NCI-H187 treated with DMSO at 0.1 percent for 48 hours (cell line): ENCODE measurements at places on chromosomes 5 and 9.
A peak's percentile ranks its signal among the peaks of the same experiment; 100 is the strongest.

DNA sequence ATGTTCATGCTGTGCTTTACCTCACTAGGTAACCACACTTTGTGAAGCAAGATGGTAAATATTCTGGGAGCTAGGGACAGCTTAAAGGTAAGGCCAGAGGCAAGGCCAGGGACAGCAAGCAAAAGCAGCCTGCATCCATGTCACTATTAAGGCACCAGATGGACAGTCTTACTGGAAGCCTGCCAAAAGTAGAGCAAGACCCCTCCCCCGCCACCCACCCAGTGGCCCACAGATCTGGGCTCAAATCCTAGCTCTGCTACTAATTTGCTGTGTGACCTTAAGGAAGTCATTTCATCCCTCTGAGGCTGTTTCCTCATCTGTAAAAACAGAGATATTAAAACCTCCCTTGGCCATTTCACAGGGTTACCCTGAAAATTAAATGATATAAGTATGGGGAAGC, 13.2 kb upstream of the ERMP1 start:
- DNase-seq = no peak

GRCh38 chr5:143352691-143353090, 50.8 kb downstream of the NR3C1 start:
- no peak for DNase-seq

DNA sequence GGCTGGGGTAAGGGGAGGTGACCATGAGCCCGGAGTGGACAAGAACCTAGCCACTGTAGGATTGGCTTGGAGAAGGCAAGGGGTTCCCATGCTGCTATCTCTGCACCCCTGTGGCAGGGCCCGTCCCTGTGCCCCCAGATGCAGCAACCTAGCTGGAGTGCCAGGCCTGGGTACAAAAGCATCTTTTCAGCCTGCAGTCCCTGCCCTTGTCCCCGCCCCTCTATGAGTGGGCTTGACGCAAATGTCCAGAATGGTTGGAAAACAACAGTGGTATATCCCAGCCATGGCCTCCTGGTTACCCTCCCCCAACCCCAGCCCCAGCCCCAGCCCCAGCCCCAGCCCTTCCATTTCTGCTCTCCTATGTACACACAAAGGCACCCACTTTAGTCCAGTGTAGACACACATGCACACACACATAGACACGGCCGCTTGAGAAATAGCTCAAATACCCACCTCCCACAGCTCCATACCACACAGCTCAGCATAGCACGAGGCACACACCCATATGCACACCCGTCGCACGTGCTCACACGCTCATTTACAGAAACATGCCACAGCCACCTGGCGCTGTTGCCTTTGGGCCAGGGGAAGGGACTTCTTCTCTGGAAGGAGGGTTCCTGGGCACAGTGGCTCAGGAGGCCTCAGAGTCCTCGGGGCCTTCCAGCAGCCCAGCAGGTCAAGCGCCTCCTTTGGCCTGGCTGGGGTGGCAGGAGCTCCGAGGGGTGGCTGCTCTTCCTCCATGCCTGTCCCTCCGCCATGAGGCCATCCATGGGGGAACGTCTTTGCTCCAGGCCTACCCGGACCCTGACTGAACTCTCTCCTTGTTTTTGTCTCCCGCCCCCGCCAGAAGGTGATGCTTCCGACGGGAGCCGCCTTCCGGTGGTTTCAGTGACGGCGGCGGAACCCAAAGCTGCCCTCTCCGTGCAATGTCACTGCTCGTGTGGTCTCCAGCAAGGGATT, 34.1 kb downstream of the CXXC5 start:
- no peak for DNase-seq

DNA sequence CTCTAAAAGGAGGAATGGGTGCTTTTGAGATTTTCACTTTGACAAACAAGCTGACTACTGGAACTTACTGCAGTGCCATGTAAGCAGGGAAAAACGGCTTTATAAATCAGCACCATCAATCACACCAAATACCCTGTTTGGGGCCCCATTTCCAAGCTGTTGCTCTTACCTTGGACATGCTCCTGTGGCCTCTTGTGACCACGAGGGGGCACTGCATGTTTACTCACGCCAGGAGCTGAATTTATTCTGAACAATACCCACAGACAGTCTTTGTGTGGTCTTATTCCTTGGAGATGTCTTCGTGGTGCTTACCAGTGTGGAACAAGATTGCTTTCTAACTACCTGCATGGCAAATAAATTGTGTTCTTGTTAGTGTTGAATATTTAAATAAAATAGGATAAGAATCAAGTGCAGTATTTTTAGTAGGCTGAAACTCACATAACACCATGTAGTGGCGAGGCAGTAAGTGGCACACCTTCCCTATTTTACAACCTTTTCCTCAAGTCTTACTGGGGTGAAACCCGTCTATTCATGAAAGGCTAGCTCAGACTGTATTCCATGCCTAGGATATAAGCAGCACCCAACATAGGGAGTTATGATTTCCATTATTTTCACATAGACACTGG, 155.5 kb upstream of the NMUR2 start:
- DNase-seq = peak; percentile 16

- DNase-seq = no peak
Observed at GRCh38 chr5:96734871-96735325, 72.7 kb downstream of the CAST start.

- DNase-seq = no peak
Observed at GRCh38 chr9:95188459-95188858, 129.1 kb downstream of the FANCC start.
